ENCODE measurements at places on chromosomes 5 and 9.

- no peak for DNase-seq
These were observed 1728.3 kb upstream of the CDH9 start for GRCh38 chr5:28766565-28767158.

DNA sequence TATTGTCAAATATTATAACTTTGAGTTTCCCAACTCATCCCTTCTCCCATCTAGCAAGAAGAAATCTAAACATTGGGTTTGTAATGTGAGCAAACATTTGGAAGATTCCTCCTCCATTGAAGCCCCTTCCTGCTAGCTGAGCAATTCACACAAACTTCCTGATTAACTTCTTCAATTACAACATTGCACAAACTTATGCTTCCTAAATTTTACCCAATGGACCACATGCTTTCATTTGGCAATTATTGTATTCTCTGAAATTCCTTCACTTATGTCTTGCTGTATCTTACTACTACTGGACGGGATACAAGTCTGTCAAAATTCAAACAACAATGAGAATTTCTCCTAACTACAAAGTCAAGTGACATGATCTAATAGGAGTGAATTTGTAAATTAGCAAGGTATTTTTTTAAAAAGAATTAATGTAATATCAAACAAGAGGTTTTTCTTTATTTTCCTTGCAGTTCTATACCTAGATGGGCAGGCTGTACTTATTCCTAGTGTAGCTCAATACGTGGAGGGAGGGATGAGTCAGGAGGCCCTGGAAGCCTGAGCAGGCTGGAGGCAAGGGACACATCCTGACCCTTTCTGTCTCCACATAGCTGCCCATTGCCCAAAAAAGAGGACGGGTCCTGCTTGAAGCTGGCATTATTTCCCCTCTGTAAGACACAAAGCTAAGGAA is 11.8 kb upstream of the IFNW1 start:
- no peak for DNase-seq

GRCh38 chr5:122354293-122354692 is 42.3 kb downstream of the SNCAIP start:
- no peak for DNase-seq

GRCh38 chr9:126331964-126332748 is 5.5 kb downstream of the MVB12B start:
- DNase-seq: no peak

DNA sequence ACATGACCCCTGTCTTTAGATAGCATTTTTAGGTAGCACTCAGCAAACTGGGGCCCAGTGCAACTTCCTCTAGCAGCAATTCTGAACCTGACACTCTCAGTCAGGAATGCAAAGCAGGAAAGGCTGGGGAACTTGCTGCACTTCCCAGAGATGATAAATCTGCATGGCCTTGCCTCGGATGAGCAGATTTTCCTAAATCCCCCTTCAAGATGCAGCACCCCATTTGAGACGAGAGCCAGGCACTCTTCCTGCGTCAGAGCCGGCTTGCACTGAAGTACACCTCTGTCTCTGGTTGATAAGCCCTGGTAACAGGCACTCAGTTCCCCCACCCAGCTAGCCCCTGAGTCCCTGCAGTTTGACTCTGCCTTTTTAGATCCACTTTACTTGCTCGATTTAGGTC is 296.7 kb upstream of the PANK3 start:
- no peak for DNase-seq

Data from activated T-cell treated with anti-CD3 and anti-CD28 coated beads for 4 hours (primary cell).